Activated T-cell treated with anti-CD3 and anti-CD28 coated beads, Interleukin-2, amount 50 U/mL, for 1 hour (primary cell): ENCODE measurements at places on chromosomes 16 and 17.
A peak's percentile ranks its signal among the peaks of the same experiment; 100 is the strongest.

DNA sequence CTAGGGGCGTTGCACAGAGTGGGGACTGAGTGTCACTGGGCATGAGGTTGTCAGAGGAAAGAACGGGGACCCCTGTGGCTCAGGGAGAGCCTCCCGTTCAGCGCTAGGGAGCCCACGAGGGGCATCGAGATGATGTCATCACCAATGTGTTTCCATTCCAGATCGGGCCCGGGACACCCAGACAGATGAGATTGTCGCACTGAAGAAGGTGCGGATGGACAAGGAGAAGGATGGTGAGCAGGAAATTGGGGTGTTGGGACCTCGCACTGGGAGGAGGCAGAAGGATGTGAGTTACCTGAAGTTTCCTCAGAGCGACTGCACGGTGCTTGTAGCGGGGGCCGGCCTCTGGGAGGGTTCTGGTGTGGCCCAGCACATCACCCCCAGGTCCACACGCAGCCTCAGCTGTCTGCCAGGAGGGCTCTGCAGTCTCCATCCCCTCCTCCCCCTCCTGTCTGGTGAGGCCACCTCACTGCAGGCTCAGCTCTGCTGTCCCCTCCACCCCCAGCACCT, 4.0 kb downstream of the CDK10 start:
- DNase-seq = peak; percentile 6

GRCh38 chr16:2715519-2715918, 4.5 kb downstream of the PRSS27 start:
- peak; percentile 86 for DNase-seq

DNA sequence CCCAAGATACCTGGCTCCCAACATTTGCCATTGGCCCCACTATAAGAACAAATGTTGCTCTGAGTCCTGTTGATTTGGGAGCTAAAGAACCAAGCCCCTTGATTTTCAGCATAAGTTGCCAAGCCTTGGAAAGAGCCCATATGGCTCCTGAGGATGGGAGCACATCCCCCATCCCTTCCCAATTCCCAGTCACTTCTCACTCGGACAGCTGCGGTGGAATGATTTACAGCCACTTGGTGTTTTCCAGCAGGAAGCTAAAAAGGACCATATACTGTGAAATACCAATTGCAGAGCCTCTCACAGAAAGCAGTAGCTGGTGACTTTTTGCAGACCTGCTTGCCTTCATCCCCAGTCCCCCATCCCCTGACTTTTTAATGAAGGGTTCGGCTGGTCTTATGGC, 524.6 kb downstream of the GRIN2A start:
- DNase-seq = no peak

DNA sequence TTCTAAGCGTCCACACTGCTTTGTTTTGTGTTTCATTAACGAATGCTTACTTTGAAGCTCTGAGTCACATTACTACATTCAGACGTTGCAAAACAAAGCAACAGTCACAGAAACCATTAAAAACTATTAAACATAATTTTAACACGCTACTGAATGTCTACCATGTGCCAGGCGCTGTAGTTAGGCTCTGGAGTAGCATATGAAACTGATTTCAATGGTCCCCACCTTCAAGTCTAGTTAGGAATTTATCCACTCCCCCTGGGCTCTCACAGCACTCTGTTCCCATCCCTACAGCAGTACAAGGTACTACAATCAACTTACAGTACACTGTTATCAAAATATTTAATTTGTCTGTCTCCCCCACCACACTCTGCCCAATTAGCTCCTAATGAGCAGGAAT, 631 bp downstream of the UTP6 start:
- no peak for DNase-seq

DNA sequence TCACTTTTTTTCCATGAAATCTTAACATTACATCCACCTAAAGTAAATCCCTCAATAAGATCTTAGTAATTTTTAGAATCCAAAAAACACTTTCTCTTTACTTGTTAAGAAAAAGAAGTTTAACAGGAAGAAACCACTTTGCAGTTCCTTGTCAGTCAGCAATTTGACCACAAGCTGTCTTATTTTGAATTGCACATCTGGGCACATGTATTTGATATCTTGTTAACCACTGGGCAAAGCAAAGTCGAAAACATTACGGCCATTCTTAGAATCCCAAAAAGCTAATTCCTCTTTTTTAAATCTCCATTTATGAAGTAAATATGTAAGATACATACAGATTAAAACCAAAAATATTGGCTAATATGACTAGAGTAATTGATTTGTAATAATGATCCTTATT, 1.1 kb downstream of the ABCA10 start:
- no peak for DNase-seq

DNA sequence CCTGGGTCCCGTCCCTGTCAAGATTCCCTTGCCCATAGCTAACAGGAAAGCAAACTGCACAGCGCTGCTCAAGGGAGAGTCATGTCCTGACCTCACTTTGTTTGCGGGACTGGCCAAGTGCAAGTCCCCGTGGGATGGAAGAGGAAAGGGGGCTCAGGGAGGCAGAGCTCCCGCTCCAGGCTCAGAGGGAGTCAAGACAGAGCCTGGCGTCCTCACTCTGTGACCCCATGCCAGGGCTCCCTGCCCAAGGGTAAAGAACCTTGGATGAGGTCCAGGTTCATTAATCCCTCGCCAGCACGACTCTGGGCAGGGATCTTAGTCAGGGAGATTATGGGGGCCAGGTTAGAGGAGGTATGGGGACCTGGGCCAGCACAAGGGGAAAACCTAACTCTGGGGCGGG, 51.5 kb upstream of the CBX4 start:
- DNase-seq = no peak

GRCh38 chr16:5354645-5355044, 257.1 kb upstream of the EEF2KMT start:
- no peak for DNase-seq

- no peak for DNase-seq
Measured at GRCh38 chr16:1642753-1643152, 30.6 kb downstream of the CRAMP1 start.

DNA sequence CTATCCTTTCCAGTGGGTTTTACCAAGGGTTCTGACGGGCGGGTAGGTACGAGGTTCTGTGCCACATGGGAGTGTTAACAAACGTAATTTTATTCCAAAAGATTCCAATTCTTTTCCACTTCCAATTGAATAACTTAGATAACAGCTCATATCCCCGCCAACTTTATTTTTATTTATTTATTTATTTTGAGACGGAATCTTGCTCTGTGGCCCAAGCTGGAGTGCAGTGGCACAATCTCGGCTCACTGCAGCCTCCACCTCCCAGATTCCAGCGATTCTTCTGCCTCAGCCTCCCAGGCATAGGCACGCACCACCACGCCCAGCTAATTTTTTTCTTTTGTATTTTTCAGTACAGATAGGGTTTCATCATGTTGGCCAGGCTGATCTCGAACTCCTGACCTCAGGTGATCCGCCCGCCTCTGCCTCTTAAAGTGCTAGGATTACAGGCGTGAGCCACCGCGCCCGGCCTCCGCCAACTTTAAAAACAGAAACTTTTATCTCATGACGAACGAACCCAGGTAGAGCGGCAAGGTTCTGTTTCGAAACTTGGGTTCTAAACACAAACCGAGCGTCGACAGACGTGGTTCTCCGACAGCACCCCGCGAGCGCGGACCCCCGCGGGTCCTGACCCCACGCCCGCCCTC, 613 bp downstream of the ECI1 start:
- no peak for DNase-seq

- no peak for DNase-seq
Measured at GRCh38 chr17:17467016-17467415, 9.8 kb upstream of the MED9 start.

DNA sequence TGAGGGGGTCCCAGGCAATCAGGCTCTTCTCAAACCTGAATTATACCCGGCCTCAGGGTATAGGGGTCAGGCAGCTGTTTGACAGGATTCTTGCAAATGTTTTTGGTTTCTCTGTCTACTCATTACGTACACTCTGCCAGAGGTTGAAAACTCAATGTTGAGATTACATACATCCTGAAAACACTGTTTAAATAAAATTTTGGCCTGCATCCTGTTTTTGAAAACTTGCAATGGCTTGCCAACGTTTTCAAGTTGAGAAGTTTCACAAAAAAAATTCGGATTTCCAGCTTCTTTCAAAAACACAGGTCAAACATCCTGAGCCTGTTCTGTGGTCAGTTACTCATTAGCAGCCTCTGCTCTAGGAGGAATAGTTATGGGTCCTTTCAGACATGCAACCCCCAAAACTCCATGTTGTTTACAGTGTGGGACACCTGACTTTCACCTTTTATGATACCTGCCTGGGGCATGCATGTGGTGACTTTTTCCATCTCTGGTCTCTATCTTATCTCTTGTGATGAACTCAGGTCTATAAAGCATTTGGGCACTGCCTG, 577.8 kb downstream of the WWOX start:
- DNase-seq = no peak

DNA sequence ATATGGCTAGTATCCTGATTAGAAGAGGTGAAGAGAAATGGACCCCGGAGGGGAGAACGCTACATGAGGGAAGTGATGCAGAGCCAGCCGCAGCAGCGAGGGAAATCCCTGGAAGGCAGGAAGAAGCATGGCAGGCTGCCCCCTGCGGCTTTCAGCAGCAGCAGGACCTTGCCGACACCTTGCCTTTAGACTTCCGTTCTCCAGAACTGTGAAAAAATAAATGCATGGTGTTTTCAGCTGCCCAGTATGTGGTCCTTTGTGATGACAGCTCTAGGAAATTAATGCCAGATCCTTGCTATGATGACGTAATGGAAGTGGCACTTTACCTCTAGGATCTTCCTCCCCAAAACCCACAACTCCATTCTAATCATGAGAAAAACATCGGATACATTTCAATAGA, 9.7 kb upstream of the ZFP1 start:
- DNase-seq = no peak

DNA sequence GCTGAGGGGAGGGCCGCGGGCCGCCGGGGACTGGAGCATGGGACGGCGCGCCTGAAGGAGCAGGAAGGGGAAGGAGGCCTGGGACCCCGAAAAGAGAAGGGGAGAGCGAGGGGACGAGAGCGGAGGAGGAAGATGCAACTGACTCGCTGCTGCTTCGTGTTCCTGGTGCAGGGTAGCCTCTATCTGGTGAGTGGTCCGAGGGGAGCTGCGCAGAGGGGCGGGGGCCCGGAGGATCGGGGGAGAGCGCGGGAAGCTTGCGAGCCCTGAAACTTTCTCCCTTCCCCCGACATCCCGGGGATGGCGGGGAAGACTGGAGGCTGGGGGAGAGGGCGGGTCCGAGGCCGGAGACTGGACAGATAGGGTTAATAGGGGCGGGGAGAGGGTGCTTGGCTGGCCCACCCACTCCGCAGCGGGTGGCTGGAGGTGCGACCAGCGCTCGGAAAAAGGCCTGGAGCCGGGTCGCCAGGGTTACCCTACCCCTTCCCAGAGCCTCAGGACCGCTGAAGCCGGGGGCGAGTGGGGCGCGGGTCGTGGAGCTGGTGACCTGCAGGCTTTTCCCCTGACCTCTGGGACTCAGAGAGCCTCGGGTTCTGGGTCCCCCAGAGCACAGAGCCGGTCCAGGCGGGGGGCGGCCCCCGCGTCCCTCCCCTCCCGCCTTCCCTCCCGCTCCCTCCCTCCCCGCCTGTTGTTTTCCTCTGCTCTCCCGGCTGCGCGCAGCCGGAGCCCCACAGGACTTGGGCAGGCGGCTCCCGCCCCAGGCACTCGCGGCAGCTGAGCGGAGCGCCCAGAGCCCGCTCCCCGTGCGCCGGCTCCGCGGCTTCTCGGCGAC, 631 bp downstream of the NXPH3 start:
- no peak for DNase-seq

- DNase-seq = no peak
Measured at GRCh38 chr16:88352261-88353200, 30.2 kb upstream of the ZNF469 start.

GRCh38 chr17:66432411-66432957, 130.1 kb downstream of the PRKCA start:
- no peak for DNase-seq

- no peak for DNase-seq
Measured at GRCh38 chr16:48329138-48329537, 56.1 kb downstream of the SIAH1 start.

DNA sequence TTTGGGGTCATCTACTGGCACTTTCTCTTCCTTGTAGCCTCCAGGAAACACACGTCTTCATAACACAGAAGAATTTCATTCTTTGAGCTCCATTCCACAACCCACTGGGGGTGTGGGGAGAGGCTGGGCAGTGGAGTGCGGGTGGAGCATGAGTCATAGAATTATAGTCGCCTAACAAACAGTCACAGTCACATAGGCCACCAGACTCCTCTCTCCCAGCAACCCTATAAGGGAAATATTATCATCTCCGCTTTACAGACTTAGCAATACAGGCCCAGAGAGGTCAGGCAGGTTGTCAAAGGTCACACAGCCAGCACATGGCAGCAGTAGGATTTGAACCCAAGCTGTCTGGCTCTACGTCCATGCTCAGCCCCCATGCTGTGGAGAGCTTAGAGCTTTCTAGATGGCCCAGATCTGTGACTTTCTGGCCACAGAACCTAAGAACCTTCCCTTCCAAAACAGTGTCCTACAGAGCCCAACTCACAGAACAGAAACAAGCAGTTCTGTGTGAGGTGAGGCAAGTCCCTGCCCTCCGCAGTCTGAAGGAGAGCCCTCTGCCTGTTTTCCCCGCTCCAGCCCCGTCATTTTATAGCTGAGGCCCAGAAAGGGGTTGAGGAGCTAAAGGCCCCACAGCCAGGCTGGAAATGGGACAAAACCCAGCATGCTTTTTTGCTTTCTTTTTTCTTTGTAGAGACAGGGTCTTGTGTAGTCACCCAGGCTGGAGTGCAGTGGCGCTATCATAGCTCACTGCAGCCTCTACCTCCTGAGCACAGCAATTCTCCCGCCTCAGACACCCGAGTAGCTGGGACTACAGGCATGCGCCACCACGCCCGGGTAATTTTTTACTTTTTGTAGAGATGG, 10.7 kb upstream of the LITAF start:
- no peak for DNase-seq

DNA sequence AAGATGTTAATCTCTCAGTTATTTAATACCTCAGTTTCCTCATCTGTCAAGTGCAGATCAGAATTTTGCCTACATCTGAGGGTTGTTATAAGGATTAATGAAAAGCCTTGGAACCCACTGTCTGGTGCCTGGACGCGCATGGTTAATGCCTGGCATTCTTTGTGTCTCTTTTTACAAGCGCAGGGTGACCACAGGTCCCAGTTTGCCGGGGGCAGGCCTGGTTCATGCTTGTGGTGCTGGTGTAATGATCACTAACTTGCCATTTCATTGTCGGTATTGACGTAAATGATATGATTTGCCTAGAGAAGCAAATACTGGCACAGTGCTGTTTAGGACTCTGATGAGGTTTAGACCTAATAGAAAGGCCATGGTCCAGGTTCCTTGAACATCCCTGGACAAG, 23.1 kb downstream of the MRC2 start:
- no peak for DNase-seq

- DNase-seq = no peak
Measured at GRCh38 chr16:84643180-84643583, 5.1 kb upstream of the KLHL36 start.

DNA sequence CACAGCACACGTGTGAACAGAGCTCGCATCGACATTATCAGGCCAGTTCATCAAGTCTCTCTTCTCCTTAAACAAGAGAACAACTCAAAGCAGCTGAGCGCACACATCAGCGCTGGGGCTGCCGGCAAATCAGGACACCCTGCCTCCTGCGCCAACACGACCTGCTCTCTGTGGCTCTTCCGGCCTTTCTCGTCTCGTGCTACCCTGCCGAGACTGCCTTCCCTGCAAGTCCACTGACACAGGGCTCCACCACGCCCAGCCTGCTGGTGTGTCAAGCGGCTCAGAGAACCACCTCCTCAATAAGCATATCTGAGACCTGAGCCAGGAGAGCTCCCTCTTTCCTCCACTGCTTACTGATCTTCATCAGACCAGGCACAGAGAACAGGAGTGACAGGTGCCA, 96.9 kb downstream of the ZNF778 start:
- peak; percentile 66 for DNase-seq
